ENCODE measurements at places on chromosomes 4 and X.

DNA sequence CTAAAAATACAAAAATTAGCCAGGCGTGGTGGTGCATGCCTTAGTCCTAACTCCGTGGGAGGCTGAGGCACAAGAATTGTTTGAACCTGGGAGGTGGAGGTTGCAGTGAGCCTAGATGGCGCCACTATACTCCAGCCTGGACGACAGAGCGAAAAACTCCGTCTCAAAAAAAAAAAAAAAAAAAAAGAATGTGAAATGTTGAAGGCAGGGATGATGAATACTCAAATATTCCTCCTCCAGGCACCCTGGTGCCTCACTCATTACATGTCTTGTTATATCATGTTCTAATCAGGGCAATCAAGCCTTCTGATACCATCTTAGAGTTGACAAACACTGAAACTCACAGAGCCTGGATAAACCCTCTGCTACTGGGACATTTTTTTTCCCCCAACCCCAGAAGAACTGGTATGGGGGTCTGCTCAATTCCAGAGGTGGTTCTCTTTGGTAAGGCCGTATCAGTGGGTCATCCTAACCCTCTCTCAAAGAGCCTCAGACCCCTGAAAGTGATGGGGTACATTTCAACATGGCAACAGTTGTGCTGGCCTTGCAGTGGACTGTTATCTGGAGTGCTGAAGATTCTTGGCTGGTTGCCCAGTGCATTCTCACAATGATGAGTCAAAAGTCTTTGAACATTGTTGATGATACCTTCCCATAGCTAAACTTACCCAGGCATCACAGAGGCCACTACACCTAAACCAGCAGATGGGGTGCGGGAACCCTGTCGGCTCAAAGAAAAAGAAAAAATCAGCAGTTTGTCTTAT, 2.4 kb upstream of the SH3KBP1 start:
- peak; percentile 63 for DNase-seq

- no peak for DNase-seq
These were observed 447.1 kb downstream of the MID1IP1 start for GRCh38 chrX:39248330-39248729.

- no peak for DNase-seq
These were observed 103.7 kb downstream of the ADRA2C start for GRCh38 chr4:3869661-3870566.

GRCh38 chrX:107985033-107985432, 2.9 kb upstream of the TEX13B start:
- DNase-seq = no peak

DNA sequence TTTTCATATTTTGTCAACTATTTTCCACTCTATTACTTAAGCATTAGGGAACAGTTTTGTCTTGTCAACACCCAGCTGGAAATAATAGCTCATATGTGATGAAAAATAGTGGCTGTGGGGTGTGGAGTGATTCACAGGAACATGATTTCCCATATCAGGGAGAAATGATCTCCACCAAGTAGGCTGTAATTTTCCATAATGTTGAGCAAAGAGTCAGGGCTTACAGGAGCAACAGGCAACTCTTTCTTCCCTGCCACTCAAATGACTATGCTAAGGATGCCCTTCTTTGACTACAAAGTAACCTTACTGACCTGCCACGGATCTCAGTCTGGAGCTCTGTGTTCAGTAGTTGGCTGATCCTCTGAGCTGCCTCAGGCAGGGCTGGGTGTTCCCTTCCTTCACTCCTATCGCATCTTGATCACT, 90.0 kb upstream of the GATB start:
- DNase-seq = no peak

All from stimulated activated effector memory CD8-positive, alpha-beta T cell treated with anti-CD3 and anti-CD28 coated beads, Interleukin-12 subunit alpha, Interleukin-12 subunit beta, amount 100 ng/mL, for 72 hours (primary cell).